ENCODE measurements at places on chromosomes 16 and 17.

GRCh38 chr16:85491798-85492294 is 121.3 kb upstream of the GSE1 start:
- no peak for DNase-seq

- no peak for DNase-seq
These were observed 8.1 kb upstream of the ATP2A3 start for GRCh38 chr17:3972281-3972731.

GRCh38 chr17:59155439-59156177 is at the start of gene PRR11:
PRR11 (plus strand) TSS chr17:59155746; CDS start chr17:59169753, 14,007 bp downstream.
- peak; percentile 100 for DNase-seq

DNA sequence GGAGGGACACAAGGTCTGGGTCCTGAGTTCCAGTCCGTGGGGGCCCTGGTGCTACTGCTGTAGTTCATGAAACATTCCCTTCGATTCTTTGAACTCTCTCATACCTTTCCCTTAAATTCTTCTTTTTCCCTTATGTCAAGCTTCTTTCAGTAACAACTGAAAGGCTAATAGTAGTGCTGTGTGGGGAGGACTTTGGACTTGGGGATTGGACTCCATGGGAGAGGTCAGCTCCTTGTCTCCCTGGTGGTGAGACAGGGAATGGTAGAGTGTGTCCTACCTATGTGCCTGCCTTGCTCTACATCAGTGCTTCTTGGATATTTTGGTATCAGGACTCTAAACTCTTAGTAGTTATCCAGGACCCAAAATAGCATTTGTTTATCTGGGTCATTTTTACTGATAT is 628.1 kb downstream of the WWOX start:
- DNase-seq, result no peak

DNA sequence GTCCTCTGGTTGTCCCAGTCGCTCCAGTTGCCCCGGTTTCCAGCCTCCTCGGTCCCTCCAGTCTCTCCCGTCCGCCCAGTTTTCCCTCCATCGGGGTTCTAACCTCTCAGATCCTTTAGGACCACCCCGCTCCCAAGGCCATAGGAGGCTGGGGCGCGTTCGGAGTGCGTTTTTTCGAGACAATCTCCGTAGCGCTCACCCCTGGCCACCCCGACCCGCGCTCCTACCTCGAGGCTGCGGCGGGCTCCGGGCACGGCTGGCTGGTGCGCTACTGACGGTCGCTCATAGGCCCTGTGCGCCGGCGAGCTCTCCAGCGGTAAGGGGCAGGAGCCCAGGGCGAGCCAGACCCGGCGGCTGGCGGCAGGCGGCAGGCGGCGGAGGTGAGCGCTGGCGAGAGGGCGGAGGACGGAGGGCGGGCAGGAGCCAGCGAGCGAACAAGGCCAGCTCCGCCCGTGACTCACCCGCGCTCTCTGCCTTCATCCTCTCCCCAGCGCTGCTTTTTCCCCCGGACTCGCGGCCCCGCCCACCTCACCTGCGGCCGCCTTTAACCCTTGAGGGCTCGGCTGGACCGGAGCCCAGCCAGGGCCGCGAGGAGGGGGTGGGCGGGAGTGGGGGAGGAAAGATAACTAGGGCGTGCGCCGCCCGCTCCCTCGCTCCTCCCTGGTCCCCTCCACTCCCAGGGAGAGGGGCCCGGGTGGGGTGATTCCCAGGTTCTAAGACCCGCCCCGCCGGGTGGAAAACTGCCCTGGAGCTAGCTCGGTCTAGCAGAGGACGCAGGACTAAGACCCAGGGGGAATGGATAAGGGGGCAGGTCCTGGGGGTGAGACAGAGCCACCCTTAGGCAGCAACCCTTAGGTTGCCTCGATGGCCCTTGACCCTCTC is at the start of gene SP6:
TSS of gene SP6 (minus strand) at position 472 of the 882 bp plus-strand sequence. CDS start 2,734 bp downstream, outside the sequence.
- DNase-seq, result no peak

GRCh38 chr16:2341456-2342447 is 1.2 kb upstream of the ABCA3 start:
- DNase-seq, result no peak

- no peak for DNase-seq
These were observed 270.6 kb downstream of the FTO start for GRCh38 chr16:53974484-53975080.

DNA sequence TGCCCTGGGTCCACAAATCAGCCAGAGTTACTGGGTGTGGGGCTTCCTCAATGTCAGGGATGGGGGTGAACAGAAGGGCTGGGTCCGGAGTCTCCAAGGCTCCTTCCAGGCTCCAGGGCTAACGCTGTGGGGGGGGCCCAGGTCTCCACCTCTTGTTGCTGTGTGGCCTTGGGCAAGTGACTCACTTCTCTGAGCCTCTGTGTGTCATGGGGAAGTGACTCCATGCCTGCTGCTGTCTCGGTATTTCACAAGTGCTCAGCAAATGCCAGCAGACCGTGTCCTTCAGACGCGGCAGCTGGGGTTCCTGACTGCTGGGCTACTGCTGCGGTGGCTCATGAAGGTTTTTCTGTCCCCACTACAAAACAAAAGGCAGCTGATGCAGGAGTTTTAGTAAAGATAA is 26.6 kb downstream of the JPH3 start:
- no peak for DNase-seq

- DNase-seq, result no peak
These were observed 80.0 kb upstream of the NKD1 start for GRCh38 chr16:50467943-50468748.

- DNase-seq, result no peak
These were observed 6.7 kb upstream of the ABCA9 start for GRCh38 chr17:69067274-69068047.

DNA sequence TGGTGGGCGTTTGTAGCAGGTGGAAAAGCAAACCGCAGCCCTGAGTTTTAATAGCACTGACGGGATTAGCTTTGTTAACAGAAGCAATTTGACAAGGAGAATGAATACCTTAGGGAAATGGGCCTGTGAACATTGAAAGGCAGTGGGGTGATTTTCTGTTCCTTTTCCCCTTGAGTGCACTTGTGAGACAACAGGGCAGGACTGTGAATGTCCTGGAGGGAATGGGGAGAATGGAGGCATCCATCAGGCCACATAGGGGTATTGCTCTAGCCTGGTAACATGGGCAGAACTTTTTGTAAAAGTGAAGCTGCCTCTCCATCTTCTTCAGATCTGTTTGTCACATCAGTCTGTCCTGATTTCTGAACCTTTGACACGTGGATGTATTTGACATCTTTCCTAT is 26.2 kb downstream of the USP43 start:
- DNase-seq, result no peak

- no peak for DNase-seq
These were observed 355.0 kb downstream of the GRIN2A start for GRCh38 chr16:9827062-9827752.

DNA sequence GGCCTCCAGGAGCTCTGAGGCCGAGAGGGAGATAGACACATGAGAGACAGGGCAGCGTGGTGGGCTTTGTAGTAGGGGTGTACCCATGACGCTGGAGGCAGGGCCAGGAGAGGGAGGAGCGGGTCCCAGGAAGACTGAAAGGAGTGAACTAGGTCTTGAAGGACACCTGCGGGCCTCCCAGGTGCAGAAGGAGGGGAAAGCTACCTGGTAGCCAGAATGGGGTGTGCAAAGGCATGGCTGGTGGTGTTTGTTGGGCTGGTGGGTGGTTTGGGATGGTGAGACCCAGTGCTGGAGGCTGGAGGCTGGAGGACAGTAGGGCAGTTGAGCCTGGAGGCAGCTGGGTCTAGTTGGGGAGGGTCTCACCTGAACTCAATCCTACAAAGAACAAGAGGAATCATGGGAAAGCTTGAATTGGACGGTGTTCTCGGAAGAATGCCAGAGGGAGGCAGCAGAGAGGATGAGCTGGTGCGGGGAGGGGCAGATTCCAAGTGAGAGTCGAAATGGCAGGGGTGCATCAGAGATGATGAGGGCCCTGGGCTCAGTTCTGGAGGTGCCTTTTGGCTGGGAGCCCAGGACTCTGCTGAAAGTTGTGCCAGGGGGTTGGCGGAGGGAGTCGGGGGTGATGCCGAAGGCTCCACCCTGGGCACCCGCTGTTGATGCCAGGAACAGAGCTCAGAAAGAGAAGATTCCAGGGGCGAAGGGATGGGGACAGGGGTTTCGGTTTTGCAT is 21.2 kb downstream of the C1QTNF1 start:
- DNase-seq, result no peak

- DNase-seq, result no peak
These were observed at the start of gene HIC1 for GRCh38 chr17:2054512-2055291. HIC1 (plus strand) TSS chr17:2055103; CDS start chr17:2056691, 1,588 bp downstream.

DNA sequence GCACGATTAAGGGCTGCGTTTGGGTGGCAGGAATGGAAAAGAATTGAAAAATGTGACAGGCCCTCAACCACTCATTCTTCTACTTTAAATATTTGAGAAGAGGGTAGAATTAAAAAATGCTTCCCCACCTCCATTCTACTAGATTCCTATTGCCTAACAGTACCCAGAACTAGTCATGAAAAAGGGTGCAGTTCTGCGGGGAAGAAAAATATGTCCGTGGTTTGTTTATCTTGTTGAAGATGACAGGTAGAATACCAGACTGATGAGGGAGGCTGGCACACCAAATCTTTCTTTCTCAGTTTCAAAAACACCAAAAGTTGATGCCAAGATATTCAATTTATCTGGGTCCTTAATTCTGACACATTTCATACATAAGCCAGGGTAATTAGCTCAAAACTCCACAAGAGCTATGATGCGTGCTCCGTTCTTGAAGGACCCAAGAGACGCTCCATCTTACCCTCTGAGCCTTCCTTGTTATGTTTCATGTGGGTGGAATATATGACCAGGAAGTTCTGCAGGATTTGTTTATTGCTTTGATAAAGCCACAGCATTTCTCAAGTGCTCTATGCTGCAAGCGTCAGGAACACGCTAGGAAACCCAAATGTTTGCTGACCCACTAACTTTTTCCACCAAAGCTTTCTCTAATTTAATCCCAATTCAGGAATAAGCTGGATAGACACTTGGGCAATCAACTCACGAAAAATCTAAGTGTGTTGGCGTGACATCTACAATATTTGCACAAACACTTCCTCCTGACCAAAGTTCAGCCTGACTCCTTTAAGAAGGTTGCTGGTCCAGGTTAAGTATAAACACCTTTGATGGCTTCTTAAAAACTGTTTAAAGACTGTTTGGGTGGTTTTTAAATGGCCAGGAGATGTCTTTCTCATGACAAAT is 20.6 kb upstream of the GAN start:
- DNase-seq, result no peak

DNA sequence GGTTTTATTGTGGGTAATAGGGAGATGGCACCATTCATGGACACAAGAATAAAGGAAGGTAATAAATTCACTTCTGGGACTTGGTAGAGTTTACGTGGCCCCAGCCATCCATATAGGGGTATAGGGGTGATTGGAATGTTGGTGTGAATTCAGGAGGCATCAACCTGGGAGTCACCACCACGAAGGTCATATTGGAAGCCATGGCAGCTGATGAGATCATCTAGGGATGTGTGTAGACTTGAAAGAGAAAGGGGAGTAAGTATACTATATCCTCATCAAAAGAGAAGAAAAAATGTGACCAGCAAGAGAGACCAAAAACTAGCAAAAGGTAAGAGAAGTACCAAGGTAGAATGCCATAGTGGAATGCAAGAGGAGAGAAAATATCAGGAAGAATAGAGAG is 26.6 kb upstream of the GINS3 start:
- no peak for DNase-seq

GRCh38 chr17:14950216-14950615 is 314.9 kb downstream of the PMP22 start:
- DNase-seq, result no peak

DNA sequence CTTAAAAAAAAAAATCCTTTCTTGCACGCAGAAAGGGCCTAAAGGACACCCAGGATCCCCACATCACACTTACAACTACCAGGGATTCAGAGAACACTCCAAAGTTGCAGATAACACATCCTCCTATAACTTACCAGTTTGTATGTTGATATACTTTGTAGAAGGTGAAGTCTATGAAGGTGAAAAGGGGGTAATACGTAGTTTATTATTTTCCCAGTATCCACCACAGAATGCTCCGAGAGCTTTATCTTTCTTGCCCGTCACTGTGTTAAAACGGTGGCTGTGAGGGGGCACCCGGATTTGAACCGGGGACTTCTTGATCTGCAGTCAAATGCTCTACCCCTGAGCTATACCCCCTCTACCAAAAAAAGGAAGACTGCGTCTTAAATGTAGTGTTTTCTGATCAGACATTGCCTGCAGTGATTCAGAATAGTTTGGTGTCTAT is 7.9 kb upstream of the RPL23 start:
- DNase-seq, result no peak

DNA sequence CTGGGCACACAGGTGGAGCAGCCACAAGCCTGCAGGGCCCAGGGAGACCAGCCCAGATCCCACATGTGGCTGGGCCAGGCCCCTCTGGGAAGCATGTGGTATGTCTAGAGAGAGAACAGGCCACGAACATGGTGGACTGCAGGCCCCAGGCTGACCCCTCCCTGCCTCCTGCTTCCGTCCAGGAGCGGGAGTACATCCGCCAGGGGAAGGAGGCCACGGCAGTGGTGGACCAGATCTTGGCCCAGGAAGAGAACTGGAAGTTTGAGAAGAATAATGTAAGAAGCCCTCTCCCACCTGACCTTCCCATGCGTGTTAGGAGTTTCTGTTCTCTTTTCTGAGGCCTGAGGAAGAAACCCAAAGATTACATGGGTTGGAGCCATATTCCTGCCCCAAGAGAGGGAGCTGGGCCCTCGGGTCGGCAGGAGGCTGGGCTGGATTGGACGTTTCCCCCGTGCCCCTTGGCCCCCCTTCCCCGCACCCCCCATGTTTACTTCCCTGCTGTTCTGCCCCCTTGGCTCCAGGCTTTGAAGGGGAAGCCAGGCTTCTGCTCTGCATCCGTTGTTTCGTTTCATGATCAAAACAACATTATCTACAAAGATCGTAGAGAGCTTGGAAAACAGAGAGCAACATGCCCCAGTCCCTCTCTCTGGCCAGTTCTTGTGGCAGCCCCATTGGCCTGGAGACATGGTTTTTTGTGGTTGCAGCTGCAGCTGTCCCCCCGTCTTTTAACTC is 5.7 kb upstream of the TCAP start:
- DNase-seq, result no peak

- no peak for DNase-seq
These were observed 46.4 kb upstream of the SDK2 start for GRCh38 chr17:73690676-73691075.

DNA sequence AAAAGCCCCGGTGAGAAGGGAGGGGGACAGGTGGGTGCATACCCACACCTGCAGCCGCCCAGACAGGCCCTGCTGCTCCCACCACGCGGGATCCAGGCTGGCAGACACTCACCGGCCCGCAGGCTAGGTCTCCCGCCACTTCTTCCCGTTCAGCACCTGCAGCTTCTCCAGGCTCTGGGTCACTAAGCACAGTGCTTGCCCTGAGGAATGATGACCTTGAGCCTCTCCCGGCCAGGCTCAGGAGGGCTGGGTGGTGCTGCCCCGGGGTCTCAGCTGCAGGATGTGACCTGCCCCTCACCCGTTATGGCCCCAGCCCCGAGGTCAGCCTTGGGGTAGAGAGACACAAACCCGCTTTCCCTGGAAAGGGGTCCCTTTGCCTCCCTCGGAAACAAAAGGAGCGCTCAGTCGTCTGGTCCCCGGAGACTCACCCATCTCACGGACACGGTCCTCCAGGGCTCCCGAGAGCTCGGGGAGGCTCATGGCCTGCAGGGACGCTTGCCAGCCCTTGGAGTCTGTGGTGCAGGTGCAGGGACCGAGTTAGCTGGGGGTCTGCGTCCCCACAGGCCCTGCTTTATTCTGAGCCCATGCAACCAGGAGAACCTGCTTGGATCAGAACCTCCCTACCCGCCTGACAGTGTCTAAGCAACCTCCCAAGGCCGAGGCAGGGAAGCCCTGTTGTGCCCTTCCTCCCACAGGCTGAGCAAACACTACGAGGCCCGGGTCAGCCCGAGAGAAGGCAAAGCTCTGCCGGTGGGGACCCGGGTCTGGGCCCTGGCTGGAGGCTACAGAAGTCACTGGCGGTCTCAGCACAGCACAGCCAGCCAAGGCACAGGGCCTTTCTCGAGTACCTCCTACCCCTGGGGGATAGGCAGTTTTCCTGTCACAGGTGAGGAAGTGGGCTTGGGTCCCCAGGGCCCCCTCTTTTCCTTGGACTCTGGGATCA is 3.8 kb downstream of the NUDT16L1 start:
- DNase-seq, result no peak

Data from urinary bladder (tissue), 4 donors.